A673 (cell line): ENCODE measurements at places on chromosomes 6 and 20. TPM values are rescaled to one million over a fixed set of nuclear protein-coding genes. Genes with fewer than 3 reads are reported as not detected.

DNA sequence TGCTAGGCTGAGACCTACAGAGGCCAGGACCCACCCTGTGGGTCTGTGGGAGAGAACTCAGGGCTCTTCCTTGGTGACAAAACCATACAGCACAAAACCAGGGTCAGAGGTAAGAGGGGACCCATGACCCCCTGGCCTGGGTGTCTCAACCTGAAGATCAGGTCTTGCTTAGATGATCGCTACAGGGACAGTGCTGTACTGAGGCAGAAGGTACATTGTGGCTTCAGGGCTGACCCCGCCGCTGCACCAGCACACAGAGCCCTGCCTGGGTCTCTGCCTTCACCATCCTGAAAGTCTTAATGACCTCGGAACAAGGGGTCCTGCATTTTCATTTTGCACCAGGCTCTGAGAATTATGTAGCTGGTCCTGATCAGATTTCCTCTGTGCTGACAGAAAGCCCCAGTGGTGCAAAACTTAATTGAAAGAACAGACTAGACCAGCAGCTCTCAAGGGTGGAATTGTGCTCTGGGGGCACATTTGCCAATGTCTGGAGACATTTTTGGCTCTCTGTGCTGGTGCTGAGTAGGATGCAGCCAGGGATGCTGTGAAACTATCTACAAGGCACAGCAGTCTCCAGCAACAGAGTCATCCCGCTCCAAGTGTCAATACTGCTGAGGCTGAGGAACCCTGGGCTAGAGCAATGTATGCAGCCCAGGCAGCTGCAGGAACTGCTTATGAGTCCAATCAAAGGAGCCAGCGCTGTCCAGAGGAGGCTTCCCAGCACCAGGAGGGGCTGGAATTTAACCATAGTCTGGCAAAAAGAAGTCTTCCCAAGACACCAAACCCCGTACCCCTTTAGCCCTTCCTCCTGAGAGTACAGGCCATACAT lies 254.9 kb downstream of the ERMARD start:
- DNase-seq, result no peak

DNA sequence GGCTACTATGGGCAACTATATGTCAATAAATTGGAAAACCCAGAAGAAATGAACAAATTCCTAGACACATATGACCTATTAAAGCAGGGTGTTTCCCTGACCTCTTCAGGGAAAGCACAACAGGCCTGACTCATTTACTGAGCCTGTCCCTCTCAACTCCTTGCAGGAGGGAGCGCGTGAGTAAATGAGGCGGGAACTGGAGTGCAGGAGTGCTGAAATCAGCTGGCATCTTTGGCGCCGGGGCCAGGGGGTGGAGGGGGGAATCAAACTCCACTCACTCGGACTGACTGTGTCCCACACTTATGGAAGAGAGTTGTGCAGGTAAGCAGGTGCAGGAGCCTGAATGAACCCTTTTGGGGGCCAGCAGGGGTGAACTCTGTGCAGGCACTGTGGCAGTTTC lies 671.2 kb upstream of the PTCHD4 start:
- no peak for DNase-seq

DNA sequence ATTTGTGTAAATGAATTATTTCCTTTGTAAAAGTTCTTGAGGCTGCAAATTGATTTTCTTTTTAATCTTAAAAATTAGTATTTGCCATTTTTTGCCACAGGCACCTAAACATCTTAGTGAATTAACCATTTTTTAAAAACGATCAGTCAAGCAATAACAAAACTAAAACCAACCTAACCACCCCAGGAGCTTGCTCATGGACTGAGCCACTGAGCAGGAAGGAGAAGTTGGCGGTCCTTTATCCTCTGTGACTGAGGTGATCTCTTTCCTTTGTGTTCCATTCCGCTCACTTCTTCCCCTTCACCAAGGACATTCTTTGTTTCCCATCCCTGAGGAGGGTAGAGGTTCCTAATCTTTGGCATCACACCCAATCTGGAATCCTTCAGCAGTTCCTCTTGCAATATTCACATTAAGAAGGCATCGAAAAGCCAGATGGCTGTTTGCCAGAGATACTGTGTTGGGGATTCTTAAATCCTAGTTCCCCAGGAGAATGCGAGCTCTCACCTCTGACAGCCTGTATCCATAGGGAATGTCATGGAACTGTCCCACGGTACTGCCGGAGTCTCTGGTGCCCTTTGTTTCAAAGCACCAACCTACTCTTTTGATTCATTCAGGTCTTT lies 30.5 kb downstream of the RPRD1B start:
- no peak for DNase-seq

Gene HLA-DOA
- 0.46 and 0.58 TPM in 2 replicates for total RNA-seq

DNA sequence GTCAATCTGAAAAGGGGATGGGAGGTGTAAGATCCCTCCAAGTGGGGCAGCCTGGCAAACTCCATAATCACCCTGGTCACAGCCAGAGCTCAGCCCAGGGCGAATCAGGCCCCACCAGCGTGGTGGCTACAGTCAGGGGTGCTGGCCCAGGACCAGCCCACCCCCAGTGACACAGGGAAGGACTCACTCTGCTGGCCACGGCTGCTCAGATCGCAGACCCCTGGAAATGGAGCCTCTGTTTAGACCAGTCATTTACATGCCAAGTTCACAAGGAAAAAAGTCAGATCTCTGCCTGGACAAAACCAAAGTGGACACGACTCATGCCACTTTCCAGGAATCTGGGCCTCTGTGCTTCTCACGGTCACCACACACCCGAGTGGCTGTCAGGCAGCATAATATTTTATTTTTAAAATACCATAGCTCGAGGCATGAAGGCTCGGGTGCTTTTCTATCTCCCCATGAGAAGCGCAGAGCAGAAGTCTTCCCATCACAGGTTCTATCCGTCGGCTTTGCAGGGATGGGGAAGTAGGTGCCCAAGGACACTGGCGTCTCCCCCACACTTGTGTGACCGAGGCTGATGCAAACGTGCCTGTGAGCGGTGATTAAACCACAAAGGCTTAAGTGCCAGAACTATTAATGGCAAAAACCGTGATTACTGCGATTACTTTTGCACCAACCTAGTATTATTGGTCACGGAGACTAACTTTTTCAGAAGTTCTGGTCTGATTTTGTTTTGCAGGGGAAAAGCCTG lies 13.0 kb downstream of the PXDC1 start:
- DNase-seq, result no peak

DNA sequence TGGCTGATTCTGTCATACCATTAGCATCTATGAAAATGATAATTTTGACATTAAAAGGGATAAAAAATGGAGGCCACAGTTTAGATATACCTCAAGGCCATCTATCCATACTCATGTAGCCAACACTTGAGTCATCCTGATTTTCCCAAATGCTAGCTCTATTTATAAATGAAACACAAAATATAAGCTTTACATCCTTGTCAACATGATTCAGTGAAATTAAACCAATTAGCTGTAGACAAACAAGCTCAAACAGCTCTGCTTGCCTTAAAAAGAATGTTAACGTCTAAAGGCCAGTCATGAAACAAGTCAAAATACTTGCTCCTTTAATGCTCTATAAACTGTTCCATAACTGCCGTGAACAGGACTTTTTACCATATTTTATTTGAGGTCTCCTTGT lies 40.3 kb downstream of the ABRACL start:
- no peak for DNase-seq

DNA sequence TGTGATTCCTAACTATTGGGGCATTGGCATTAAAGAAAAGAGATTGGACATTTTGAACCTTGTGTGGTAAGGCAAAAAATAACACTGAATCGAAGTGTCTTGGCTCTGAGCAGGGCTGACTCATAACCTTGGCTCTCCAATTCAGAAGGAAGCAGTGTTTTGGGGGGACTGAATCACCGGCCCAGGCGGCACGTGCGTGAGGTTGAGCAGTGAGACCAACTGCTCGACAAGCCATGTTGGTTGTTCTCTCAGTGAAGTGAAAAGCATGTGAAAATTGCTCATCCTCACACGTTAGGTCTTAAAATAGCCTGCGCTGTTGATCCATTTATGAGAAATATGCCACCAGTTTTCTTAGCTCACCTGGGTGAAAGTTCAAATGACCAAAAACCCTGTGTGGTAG lies 137.8 kb upstream of the SPACA1 start:
- no peak for DNase-seq

Gene POPDC3
- total RNA-seq, result 0.62 and 1.4 TPM in 2 replicates

- DNase-seq, result peak; percentile 84
Measured at GRCh38 chr6:79630883-79631692, at the start of gene SH3BGRL2. SH3BGRL2 (plus strand) TSS chr6:79631329; CDS start chr6:79631462, 133 bp downstream.

GRCh38 chr6:16441262-16441661 lies 202.9 kb downstream of the GMPR start:
- no peak for DNase-seq

- no peak for DNase-seq
Measured at GRCh38 chr20:17794400-17794799, 94.6 kb downstream of the BANF2 start.

GRCh38 chr6:89985751-89986493 lies 91.7 kb downstream of the GJA10 start:
- no peak for DNase-seq

Gene PSMB1
- 356 and 358 TPM in 2 replicates for total RNA-seq

Gene NOTCH4
- total RNA-seq, result 2.4 and 2.8 TPM in 2 replicates

Gene KCNQ2
- total RNA-seq, result 6.6 and 15.1 TPM in 2 replicates

DNA sequence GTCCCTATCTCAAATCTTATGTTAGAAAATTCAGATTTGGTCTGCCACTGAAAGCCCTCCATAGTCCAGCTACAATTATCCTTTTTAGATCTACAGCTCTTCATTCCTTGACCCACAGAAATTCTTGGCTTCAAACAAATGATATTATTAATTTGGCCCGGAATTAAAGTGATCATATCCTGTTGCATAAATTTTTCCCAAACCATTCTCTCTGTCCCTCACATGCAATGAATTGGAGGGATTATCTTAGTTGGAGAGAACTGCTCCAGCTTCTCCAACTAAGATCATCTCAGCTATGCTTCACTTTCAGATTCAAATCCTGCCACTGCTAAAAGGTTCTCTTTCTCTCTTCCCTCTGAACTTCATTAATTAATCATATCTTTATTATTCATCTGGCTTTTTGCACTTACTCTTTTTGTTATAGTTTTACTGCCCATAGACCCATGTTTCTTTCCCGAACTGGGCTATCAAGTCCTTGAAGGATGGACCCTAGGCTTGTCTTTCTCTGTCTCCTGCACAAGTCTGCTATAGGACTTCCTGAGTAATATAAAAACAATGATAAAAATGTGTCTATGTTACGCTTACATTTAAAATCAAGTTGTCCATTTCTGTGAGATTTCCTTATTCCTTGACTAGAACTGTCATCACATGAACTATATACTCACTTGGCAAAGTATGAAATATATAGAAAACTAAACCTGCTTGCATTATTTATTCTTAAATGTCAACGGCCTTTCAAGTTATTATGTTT lies 493.9 kb upstream of the MARCKS start:
- DNase-seq, result no peak
